Naive B cell (primary cell): ENCODE measurements at places on chromosomes 7 and 10. TPM values are rescaled to one million over a fixed set of nuclear protein-coding genes. Genes with fewer than 3 reads are reported as not detected.

Gene FGF8
- polyA plus RNA-seq: not detected

- no peak for DNase-seq
Measured at GRCh38 chr7:54581511-54581910, 39.3 kb downstream of the VSTM2A start.

- no peak for DNase-seq
Measured at GRCh38 chr10:59311025-59311424, 51.3 kb downstream of the FAM13C start.

Gene MYPN
- polyA plus RNA-seq: not detected

DNA sequence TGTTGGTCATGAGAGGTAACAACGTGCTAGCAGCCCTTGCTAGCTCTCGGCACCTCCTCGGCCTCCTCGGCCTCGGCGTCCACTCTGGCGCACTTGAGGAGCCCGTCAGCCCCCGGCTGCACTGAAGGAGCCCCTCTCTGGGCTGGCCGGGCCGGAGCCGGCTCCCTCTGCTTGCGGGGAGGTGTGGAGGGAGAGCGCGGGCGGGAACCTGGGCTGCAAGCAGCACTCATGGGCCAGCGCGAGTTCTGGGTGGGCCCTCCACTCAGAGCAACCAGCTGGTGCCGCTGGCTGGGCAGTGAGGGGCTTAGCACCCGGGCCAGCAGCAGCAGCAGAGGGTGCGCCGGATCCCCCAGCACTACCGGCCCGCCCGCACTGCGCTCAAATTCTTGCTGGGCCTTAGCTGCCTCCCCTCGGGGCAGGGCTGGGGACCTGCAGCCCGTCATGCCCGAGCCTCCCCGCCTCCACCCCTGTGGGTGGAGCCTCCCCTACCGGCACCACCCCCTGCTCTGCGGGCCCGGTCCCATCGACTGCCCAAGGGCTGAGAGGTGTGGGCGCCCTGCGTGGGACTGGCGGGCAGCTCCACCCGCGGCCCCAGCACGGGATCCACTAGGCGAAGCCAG lies 96.1 kb downstream of the PAXIP1 start:
- DNase-seq: no peak

DNA sequence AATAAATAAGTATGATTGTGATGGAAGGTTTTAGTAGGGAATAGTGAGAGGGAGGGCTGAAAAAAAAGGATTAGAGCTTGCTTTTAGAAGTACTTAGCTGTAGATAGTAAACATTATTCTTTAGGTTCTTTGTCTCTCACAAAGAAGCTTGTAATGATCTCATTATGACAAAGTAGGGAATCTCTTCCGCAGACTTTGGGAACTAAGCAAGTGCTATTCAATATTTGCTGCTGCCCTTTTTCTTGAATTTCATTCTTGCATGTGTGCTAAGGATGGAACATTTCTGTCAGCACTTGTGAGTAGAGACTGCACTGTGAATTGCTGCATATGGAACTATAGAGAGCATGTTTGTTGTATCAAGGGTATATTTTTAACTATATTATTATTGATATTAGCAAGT lies 173.4 kb downstream of the ST7 start:
- no peak for DNase-seq

DNA sequence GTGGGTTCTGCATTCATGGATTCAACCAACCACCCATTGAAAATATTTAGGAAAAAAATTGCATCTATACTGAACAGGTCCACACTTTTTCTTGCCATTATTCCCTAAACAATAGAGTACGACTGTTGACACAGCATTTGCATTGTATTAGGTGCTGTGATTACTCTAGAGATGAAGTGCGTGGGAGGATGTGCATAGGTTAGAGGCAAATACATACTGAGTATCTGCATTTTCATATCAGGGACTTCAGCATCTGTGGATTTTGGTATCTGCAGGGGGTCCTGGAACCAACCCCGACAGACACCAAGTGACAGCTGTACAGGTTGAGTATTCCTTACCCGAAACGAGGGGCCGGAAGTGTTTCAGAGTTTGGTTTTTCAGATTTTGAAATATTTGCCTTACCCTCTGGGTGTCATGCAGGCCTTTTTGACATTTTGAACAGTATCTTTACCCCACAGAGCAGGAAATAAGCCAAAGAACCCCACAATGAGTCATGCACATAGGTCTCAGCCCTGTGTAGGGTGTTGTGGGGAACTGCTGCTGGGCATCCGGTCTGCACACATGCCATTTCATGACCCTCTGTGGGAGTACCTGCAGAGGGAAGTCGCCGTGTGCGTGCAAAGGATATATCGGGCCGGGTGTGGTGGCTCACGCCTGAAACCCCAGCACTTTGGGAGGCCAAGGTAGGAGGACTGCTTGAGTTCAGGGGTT lies 14.5 kb downstream of the NUDT5 start:
- no peak for DNase-seq

Gene DMBT1
- not detected for polyA plus RNA-seq
